Astrocyte (in vitro differentiated cells and primary cell): ENCODE measurements at places on chromosomes 16 and 17. TPM values are rescaled to one million over a fixed set of nuclear protein-coding genes. Genes with fewer than 3 reads are reported as not detected.

DNA sequence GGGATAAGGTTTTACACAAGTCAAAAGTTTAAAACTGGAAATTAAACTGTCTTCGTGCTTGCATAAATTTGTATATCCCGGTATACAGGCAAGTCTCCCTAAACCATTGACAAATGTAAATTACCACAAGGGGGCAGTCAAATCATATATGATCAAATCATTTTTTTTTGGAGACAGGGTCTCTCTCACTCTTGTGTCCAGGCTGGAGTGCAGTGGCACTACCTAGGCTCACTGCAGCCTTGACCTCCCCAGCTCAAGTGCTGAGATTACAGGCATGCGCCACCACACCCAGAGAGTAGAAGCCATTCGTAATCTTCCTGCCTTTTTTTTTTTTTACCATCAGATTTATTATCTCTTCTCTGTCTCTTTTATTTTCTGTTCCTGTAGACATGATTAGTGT, 18.5 kb downstream of the TOP2A start:
- no peak overlapping the region for H3K4me3 ChIP-seq
- H3K36me3 ChIP-seq: peaks cover 25% of the 10 kb centered on the region
- no peaks in the 10 kb centered on the region for H3K4me1 ChIP-seq
- H3K27me3 ChIP-seq: no peaks in the 10 kb centered on the region
- DNase-seq: peak; percentile 40
- no peak overlapping the region for H3K27ac ChIP-seq

GRCh38 chr16:88841521-88842307, 15.0 kb downstream of the GALNS start:
- no peaks in the 10 kb centered on the region for H3K27me3 ChIP-seq
- H3K27ac ChIP-seq: no peak overlapping the region
- no peaks in the 10 kb centered on the region for H3K4me1 ChIP-seq
- H3K4me3 ChIP-seq: no peak overlapping the region
- DNase-seq: no peak
- H3K36me3 ChIP-seq: no peaks in the 10 kb centered on the region

DNA sequence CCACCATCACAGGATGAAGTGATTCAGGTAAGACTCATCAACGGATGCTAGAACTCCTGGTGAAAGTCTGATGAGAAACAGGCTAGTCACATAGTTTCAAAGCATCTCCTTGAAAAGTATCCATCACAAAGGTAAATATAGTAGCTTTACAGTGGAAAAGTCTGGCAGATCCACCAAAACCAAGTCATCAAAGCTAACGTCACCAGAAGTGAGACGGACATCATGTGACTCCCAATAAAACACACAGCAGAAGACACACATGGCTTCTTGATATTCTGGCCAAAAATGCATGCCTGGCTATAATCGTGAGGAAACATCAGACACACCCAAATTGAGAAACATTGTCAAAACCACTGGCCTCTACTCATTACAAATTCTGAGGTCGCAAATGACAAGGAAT, 17.9 kb upstream of the TRPV3 start:
- peak; percentile 23 for DNase-seq
- H3K36me3 ChIP-seq: no peaks in the 10 kb centered on the region
- no peaks in the 10 kb centered on the region for H3K27me3 ChIP-seq

MYH8 gene
- total RNA-seq: 0.10 TPM in 1 of 2 replicates, not detected in the other

CACNG1 gene
- total RNA-seq: not detected in 2 replicates

GRCh38 chr17:17698869-17699351, 17.7 kb downstream of the RAI1 start:
- H3K27me3 ChIP-seq: no peaks in the 10 kb centered on the region
- no peak for DNase-seq
- H3K4me3 ChIP-seq: no peak overlapping the region
- peak overlapping the region; percentile 34 for H3K27ac ChIP-seq

PPY gene
- total RNA-seq: not detected in 2 replicates

- H3K27ac ChIP-seq: no peak overlapping the region
- H3K27me3 ChIP-seq: peaks cover 4% of the 10 kb centered on the region
- H3K36me3 ChIP-seq: no peaks in the 10 kb centered on the region
Observed at GRCh38 chr17:36153895-36154610, 22.4 kb downstream of the TBC1D3B start.

DNA sequence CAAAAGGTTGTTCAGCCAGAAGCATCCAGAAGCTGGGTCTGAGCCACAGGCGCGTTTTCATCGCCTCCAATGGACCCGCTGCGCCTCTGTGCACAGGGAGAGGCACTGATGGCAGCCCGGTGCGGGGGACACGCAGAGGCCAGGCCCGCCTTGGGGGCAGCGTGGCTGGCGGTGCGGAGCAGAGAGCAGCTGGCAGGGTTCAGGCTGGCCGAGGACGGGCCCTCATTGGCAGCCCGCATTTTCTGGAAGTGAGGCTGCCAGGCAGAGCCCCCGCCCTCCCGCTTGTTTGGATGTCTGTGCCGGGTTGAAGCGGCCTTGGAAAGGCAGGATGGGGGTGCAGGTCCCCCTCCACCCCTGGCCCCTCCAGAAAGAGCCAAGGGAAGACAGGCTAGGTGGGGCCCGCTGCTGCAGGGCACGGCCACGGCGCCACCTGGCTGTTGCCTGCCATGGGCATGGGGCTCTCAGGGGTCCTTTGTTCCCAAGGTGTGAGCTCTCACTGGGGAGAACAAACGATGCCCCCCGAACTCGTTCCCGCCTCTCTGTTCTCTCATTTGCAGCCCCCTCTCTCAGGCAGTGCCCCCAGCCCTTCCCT, 18.8 kb downstream of the GSE1 start:
- H3K27me3 ChIP-seq: no peaks in the 10 kb centered on the region
- H3K36me3 ChIP-seq: no peaks in the 10 kb centered on the region
- H3K4me1 ChIP-seq: peaks cover 2% of the 10 kb centered on the region
- H3K27ac ChIP-seq: no peak overlapping the region
- no peak overlapping the region for H3K4me3 ChIP-seq

DNA sequence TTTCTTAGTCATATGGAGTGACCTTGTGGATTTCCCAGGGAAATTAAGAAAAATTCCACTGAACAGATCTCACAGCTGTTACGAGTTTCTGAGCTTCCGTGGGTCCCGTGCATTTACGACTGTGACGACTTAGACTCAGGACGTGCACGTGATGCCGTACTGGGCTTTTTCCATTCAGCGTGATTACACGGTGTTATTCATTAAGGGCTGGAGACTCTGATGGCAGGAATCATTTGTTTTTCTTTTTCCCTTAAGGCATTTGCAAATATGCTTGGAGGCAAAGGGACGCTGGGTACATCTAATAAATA, 57.2 kb downstream of the TBC1D16 start:
- no peaks in the 10 kb centered on the region for H3K27me3 ChIP-seq
- peaks cover 13% of the 10 kb centered on the region for H3K4me1 ChIP-seq
- no peak overlapping the region for H3K4me3 ChIP-seq
- no peak for DNase-seq
- no peak overlapping the region for H3K27ac ChIP-seq
- H3K36me3 ChIP-seq: no peaks in the 10 kb centered on the region

DNA sequence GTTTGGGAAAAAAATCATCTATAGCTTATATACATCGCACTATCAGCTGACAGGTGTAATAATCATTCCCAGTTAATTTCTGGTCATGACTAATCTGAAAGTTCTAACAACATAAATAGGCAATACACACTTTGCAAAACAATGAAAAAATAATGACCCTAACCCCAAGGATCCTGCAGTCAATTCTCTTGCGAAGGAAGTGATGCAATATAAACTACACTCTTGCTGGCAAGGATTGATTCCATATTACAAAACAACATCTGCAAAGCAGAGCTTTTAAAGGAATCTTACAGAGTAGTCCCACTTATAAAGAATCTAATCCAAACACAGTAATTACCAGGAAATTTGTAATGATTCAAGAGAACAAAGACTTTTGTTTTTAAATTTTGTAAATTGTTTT, 73.4 kb downstream of the MYO1D start:
- no peaks in the 10 kb centered on the region for H3K36me3 ChIP-seq
- no peak for DNase-seq
- H3K27me3 ChIP-seq: no peaks in the 10 kb centered on the region
- no peaks in the 10 kb centered on the region for H3K4me1 ChIP-seq
- H3K27ac ChIP-seq: no peak overlapping the region

SYNGR3 gene
- 4.8 and 6.0 TPM in 2 replicates for total RNA-seq

- H3K4me1 ChIP-seq: peaks cover 16% of the 10 kb centered on the region
- H3K4me3 ChIP-seq: no peak overlapping the region
- no peak for DNase-seq
- H3K27ac ChIP-seq: no peak overlapping the region
Observed at GRCh38 chr17:795721-796120, 13.6 kb downstream of the MRM3 start.

- peaks cover 8% of the 10 kb centered on the region for H3K4me1 ChIP-seq
- DNase-seq: no peak
- H3K27ac ChIP-seq: no peak overlapping the region
- peaks cover 21% of the 10 kb centered on the region for H3K36me3 ChIP-seq
- H3K4me3 ChIP-seq: no peak overlapping the region
Observed at GRCh38 chr16:57152096-57153093, 33.4 kb downstream of the PSME3IP1 start.

DNA sequence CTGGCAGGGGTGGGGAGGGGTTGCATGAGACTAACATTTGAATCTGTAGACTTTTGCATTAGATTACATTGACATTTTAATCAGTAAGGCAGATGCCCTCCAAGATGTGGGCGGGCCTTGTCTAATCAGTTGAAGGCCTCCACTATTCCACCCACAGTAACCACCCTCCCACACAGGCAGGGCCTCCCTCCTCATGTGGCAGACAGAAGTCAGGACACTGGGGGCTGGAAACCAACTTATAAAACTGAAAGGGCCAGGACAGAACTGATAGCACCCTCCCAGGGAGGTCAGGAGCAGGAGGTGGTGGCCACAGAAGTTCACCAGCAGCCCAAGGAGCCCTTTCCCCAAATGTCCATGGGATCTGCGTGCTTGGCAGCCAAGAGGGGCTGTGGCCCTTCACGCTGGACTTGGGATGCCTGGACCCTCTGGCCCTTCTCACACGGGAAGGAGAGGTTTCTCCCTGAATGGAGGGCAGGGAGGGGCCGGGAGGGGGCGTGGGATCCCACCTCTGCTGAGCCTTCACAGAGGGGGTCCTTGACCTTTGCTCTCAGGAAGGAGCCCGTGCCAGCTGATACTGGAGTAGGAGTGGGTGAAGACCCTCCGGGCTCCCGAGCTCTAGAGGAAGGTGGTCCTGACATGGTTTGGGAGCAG, 4.6 kb downstream of the PYCR1 start:
- no peak overlapping the region for H3K4me3 ChIP-seq
- no peak overlapping the region for H3K27ac ChIP-seq
- DNase-seq: no peak

DNA sequence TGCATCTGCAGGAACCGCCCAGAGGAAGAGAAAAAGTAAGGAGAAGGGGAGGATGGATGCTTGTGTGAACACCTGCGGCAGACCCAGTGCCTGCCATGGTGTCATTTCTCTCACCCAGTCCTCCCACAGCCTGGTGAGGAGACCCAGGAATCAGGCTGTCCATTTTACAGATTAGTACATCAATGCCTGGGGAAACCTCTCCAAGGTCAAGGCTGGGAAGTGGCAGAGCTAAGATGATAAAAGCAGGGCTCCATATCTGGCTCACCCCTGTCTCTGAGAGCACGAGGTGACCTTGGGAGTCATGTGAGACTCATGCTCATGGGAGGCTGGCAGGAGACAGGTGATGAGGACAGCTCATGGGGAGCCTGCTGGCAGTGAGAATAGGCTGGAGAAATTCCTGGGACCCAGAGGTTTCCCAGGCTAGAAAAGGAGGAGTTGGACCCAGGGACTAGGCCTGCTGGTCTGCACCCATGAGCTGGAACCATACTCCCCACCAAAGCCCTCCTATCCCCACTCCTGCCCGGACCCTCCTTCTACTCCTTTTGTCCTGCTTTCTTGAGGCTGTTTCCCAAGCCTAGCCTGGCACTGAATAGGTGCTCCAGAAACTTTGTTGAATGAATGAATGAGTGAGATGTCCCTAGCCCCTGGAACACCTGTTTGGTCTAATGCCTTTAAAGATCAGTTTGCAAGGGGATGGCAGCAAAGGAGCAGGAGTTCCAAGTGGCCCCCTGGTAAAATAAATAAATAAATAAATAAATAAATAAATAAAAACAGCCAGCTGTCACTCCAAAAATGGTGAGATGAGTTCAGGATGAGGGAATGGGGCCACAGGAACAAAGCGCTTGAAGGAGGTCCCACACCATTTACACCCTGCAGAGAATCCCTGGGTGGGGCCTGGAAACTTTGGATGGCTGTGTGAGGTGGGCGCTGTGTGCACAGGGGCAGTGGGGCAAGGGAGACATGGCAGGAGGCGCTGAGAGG, 1.6 kb downstream of the ZNF629 start:
- no peaks in the 10 kb centered on the region for H3K27me3 ChIP-seq
- peak overlapping the region; percentile 87 for H3K4me3 ChIP-seq
- peaks cover 3% of the 10 kb centered on the region for H3K36me3 ChIP-seq

DNA sequence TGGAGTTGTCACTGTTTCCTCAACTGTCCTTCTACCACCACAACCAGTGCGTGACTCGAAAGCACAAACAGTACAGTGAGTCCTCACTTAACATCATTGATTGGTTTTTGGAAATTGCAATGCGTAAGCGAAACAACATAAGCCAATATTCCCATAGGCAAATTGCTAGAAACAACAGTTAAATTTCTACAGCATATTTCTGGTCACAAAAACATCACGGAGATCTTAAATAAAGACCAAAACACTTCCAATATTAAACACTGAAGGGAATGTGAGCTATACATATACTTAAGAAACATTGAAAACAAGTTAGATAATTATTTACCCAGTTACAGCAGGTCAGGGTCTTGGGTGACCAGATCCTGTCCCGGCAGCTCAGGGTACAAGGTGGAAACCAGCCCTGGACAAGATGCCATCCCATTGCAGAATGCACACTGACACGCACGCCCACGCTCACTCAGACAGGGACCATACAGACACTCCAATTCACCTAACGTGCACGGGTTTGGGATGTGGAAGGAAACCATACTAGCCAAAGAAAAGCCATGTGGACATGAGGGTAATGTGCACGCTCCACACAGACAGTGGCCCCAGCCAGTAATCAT, 4.7 kb downstream of the SLC13A5 start:
- H3K4me1 ChIP-seq: no peaks in the 10 kb centered on the region
- H3K27me3 ChIP-seq: peaks cover 11% of the 10 kb centered on the region
- DNase-seq: no peak
- H3K27ac ChIP-seq: no peak overlapping the region
- no peaks in the 10 kb centered on the region for H3K36me3 ChIP-seq
- H3K4me3 ChIP-seq: no peak overlapping the region

DNA sequence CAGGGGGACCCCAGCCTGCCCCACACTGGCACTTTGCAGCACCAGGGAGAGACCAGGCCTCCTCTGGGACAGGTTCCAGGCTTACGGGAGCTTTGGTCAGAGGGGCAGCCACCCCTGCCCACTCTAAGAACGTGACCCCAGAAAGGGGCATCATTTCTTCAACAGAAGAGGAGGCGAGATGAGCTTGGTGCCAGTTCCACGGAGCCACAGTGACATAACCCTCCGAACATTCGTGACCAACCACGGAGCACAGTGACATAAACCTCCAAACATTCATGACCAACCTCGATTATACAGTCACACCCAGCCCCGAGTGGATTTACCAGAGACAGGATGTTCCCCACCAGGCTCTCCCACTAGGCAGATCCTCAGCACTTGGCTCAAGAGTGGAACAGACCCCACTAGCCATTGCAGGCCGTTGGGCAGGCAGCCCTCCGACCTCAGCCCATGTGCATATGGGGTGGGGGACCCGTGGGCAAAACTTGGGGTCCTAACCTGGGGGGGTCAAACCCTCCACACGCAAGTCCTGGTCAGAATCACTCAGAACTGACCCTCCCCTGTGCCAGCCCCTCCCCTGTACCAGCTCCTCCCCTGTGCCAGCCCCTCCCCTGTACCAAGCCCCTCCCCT, 112.9 kb downstream of the METRNL start:
- no peak overlapping the region for H3K27ac ChIP-seq
- no peak for DNase-seq
- peaks cover 12% of the 10 kb centered on the region for H3K27me3 ChIP-seq
- no peaks in the 10 kb centered on the region for H3K36me3 ChIP-seq
- H3K4me1 ChIP-seq: peaks cover 25% of the 10 kb centered on the region
- no peak overlapping the region for H3K4me3 ChIP-seq
